ENCODE measurements at places on chromosomes 12 and 14. TPM values are rescaled to one million over a fixed set of nuclear protein-coding genes. Genes with fewer than 3 reads are reported as not detected.

Gene GZMB
- not detected for total RNA-seq

Gene PRKD1
- total RNA-seq, result 5.8 TPM

Gene PGF
- total RNA-seq, result 9.3 TPM

Gene L2HGDH
- total RNA-seq, result 9.9 TPM

Gene CD27
- total RNA-seq, result not detected

Gene LARP4
- 21.1 TPM for total RNA-seq

Gene CLEC7A
- total RNA-seq, result 40.5 TPM

Gene HOXC10
- 15.3 TPM for total RNA-seq

Gene MAGOHB
- total RNA-seq, result 51.5 TPM

Gene CFAP73
- total RNA-seq, result not detected

Gene NAB2
- 11.0 TPM for total RNA-seq

Gene RNASE4
- 12.1 TPM for total RNA-seq

- no peak for DNase-seq
These were observed 108.8 kb downstream of the PRKCH start for GRCh38 chr14:61430066-61430757.

DNA sequence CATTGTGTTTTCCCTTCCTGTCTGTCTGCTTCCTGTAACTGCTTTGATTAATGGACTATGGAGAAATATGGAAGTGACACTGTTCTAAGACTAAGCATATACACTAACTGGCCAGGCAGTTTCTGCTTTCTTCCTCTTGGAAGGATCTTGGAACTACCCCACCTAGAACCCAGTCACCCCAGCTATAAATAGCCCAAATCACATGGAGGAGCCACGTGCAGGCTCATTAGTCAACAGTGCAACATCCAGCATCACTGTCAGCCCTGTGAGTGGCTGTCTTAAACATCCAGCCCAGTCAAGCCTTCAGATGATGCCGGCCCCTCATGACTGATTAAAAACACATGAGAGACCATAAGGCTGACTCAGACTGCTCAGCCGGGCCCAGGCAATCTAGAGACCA is 39.2 kb downstream of the BCAT1 start:
- peak; percentile 87 for DNase-seq

GRCh38 chr12:69056743-69057515 is 124.0 kb upstream of the CPM start:
- DNase-seq, result peak; percentile 60

GRCh38 chr12:109991586-109991985 is 4.6 kb downstream of the GIT2 start:
- DNase-seq, result no peak

DNA sequence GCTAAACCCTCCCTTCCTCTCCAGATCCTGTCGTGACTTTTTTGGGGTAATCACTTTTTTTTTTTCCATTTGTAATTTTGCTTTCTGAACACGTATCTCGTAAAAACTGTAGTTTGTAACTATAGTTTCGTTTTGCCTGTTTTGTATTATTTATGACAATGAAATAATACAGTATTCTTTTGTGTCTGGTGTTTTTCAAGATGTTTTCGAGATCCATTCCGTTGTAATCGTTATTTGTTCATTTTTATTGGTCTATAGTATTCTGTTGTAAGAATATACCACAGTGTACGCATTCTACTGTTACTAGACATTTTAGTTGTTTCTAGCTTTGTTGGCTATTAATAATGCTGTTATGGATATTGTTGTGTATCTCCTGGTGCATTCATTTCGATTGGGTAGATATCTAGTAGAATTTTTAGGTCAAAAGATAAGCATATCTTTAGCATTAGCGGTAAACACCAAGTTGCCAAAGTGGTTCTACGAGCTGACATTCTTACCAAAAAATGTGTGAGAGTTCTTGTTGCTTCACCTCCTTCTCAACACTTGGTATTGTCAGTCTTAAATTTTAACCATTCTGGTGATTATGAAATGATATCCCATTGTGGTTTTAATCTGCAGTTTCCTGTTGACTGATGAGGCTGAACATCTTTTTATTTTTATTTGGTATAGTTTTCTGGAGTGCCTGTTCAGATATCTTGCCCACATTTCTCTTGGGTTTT is 92.3 kb upstream of the EVL start:
- no peak for DNase-seq

GRCh38 chr12:63397807-63398206 is 246.8 kb upstream of the AVPR1A start:
- DNase-seq, result no peak

- DNase-seq, result no peak
These were observed 11.0 kb downstream of the ZBTB39 start for GRCh38 chr12:56995201-56995929.

DNA sequence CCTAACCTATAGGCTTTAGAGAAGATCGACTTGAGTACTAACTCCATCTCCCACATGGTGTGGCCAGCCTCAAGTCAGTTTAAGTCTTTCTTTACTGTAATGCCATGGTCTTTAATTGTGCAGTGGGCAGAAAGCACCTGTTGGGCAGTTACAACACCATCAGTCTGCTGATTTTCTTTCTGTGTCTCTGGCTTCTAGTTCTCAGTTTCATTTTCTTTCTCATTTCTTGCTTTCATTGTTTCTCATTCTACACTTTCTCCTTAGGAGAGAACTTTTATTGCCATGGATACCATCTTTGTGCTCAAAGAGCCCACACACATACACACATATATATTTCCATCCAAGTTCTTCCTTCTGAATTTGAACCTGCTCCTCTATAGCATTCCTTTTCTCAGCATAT is 96.1 kb upstream of the SLC16A7 start:
- DNase-seq, result no peak

- peak; percentile 12 for DNase-seq
These were observed 3.3 kb downstream of the SP1 start for GRCh38 chr12:53383258-53383657.

- DNase-seq, result no peak
These were observed 606.9 kb downstream of the FSCB start for GRCh38 chr14:43900173-43900655.

- peak; percentile 42 for DNase-seq
These were observed 3.8 kb upstream of the KRT85 start for GRCh38 chr12:52370926-52371608.

DNA sequence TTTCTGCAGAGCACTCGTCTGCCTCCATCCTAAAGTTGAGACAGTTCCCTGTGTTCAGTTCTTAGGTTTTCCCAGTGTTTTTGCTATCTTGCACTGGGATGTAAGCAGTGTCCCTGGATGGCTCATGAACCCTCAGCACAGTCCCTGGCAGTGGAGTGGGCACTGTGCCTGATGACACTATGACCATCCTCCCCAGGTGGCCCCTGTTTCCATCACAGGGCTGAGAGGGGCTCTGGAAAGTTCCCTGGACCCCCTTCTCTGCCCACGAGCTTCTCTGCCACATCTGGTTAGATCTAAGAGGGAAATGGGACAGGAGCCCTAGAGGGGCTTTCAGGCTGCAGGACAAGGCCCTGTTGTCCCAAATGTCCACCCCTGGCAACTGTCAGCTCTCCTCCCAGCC is 249.8 kb upstream of the SFSWAP start:
- DNase-seq, result no peak

DNA sequence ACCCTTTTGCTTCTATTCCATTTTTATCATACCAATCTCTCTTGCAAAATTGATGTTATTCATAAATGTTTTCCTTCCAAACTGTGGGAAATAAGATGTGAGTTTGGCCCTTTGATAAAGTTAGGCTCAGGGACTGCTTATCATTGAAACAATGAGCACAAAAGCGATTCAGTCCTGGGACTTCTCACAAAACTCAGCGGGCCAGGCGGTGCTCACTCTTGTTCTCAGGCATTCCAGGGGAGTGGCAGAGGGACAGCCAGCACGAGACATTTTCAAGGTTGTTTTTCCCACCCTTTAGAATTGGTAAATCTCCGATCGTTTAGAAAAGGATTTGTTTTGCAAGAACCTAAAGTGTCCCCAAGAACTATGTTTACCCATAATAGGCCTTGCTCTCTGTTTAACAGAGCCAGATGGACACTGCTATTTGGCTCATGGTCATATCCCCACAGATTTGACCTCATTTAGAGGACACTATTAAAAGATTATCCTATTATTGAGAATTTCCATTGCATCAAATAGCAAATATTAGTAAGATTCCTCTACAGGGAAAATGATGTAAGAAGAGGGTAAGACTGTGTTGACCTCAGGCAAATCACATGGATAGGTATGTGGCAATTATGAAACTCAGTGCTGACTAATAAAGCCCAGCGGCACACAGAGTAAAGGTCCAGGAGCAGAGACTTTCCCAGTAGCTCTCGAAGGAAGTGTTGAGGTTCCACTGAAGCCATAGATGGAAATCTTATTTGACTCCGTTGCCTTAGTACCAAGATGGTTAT is 102.7 kb upstream of the USP44 start:
- peak; percentile 88 for DNase-seq

GRCh38 chr12:48122065-48122834 is 3.1 kb downstream of the PFKM start:
- no peak for DNase-seq

- DNase-seq, result peak; percentile 74
These were observed 71.8 kb upstream of the OVCH1 start for GRCh38 chr12:29569132-29569757.

DNA sequence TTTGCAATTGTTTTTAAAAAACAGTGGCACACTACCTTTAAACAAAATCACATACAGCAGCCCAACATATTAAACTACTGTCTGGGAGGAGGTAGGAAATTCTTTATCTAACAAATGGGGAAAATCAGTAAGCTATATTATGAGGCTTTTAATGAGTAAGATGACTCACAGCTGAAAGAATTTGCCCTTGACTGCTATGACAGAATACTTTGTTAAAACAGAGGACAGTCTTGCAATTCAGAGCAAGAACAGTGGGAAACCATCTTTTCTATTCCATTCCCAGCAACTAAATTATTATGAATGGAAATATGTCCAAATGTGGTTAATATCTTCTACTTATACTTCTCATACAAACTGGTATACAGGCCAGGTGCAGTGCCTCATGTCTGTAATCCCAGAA is 49.2 kb upstream of the SGPP1 start:
- DNase-seq, result peak; percentile 79

DNA sequence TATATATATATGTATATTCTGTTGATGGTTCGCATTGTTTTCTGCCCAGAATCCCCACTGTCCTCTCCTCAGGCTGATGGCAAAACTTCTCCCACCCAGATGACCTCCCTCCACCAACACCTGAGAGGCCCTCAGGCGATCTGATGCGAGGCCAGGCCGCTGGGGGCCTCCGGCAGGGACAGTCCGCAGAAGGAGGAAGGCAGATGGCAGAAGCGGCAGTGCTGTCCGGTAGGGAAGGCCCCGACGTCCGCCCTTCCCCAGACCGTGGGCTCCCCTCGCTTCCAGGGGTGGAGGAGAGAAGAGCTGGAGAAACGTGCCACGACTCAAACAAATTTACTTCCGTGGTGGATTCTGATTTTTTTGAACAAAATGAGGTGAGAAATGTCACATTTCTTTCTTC is 178.3 kb upstream of the RGS6 start:
- DNase-seq, result no peak

GRCh38 chr12:14950982-14951746 is 10.2 kb downstream of the ARHGDIB start:
- DNase-seq, result peak; percentile 77

DNA sequence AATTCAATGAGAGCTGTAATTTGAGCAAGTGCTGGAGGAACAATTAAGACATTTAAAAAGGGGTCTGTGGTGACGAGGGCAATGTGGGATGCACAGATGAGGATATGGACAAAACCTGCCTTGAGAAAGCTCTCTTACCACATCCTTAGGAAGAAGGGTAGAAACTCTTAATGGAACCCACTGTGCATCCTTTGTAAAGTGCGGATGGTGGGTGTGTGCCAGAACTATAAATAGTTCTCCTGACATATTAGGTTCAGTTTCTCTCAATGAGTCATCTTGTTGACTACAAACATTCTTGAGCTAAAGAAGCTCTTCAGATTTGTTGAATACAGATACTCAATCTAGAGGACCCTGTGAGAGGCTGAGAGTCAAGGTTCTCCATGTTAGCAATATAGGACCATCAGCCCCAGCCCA is 106.1 kb upstream of the ANO4 start:
- DNase-seq, result peak; percentile 48

DNA sequence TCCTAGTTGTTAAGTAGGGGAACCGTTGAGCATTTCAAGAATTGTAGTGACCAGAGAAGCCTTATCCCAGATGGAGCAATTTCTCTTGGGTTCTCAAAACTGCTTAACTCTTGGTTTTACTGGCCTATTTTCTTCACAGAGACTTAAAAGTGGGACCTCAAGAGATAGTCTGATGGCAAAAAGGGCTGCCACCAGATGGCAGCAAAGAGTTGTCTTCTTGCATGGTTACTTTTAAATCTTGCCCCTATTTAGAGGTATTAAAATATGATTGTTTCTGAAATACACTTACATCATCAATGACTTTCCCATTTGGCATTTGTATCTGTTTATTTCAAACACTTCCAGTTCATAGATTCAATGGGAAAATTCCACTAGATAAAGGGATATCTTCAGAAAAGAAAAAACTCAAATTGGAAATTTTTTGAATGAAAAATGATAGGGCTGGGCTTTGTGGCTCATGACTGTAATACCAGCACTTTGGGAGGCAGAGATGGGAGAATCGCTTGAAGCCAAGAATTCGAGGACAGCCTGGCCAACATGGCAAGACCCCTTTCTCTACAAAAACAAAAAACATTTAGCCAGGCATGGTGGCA is 69.9 kb upstream of the CNTN1 start:
- peak; percentile 9 for DNase-seq

- DNase-seq, result peak; percentile 81
These were observed 5.1 kb upstream of the NUMB start for GRCh38 chr14:73463411-73463810.

GRCh38 chr14:89628521-89628920 is 211.5 kb upstream of the FOXN3 start:
- no peak for DNase-seq

- no peak for DNase-seq
These were observed 33.9 kb upstream of the TBX5 start for GRCh38 chr12:114439817-114440216.

- DNase-seq, result no peak
These were observed 30.3 kb downstream of the MIS18BP1 start for GRCh38 chr14:45222485-45223262.

GRCh38 chr14:69298131-69299071 is 38.4 kb downstream of the GALNT16 start:
- no peak for DNase-seq

- DNase-seq, result peak; percentile 47
These were observed 1.0 kb upstream of the CLIP1 start for GRCh38 chr12:122423258-122424165.

GRCh38 chr12:38911611-38912010 is 6.2 kb upstream of the CPNE8 start:
- DNase-seq, result no peak

- peak; percentile 44 for DNase-seq
These were observed 23.2 kb downstream of the MAPK1IP1L start for GRCh38 chr14:55074662-55075061.

GRCh38 chr12:97944576-97944975 is 482.0 kb downstream of the RMST start:
- DNase-seq, result no peak

DNA sequence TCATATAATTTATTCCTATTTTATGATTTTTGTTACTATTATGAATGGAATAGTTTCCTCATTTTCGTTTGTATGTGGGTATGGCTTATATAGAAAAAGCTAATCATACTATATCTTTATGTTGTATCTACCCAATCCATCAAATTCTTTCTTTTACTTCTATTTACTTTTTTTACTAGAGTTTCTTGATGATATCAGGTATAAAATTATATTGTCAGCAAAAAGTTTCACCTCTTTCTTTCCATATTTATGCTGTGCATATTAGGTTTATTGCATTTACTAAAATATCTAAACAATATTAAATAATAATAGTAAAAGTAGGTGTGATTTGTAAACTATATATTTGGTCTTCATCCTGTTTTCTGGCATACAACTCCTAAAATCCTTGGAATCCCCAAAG is 146.7 kb upstream of the PLXNC1 start:
- DNase-seq, result no peak

GRCh38 chr12:100718187-100718586 is 76.4 kb upstream of the ANO4 start:
- peak; percentile 32 for DNase-seq
